ENCODE measurements at places on chromosomes 6 and 20.

GRCh38 chr6:1103945-1104623, 207.8 kb upstream of the FOXQ1 start:
- DNase-seq = no peak

GRCh38 chr6:52020945-52021570, 66.4 kb downstream of the PKHD1 start:
- DNase-seq = no peak

- no peak for DNase-seq
Observed at GRCh38 chr20:5400164-5400762, 83.5 kb upstream of the PROKR2 start.

DNA sequence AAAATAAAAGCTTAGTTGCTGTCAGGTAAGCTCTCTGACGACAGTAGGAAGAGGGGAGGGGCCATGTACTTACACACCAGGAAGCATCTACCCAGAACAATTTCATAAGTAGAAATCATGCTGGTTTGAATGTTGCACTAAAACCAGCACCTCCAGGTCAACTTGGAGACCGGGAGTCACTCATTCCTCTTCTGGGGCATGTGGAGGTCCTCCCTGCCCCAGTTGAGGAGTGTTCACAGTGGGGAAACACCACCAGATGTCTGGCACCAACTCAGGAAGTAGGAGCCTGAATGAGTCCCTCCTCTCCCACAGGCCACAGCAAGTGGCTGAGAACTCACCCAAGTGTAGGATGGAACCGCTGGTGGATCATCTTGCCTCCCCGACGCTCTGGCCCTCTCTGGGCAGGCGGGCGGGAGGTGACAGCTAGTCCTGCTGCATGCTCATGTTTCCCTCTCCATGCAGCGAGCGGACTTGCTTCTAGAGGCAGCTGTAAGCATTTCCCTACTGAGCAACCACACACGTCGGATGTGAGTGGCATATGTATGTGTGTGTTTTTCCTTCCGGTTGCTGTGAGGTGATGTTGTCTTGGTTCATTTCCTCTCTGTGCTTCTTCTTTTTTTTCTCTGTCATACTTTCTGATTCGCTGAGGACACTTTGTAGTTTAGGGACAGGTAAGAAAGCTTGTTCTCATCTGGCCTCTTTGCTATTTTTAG, 149.5 kb upstream of the NEDD9 start:
- DNase-seq = no peak

- no peak for DNase-seq
Observed at GRCh38 chr6:165925474-165926156, 242.0 kb downstream of the TBXT start.

GRCh38 chr6:157879034-157879872, 56.2 kb downstream of the SNX9 start:
- no peak for DNase-seq

- DNase-seq = no peak
Observed at GRCh38 chr20:63585616-63586565, 11.9 kb upstream of the HELZ2 start.

DNA sequence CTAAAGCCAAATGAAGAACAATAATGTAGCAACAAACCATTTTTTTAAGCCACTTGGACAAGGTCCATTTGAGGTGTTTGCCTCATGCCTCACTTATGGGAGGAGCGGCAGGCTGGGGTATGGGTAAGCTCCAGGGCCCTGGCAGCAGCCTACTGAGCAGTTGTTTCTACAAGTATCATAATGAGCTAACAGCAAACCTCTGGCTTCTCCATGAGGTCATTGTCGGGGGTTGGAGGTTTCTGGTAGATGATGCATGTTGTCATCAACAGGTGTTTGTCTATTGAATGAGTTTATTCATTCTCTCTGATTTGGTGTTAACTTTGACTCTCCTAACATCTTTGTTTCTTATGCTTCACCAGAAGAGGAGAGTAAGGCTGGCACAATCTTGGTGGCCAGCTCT, 150.7 kb downstream of the TBC1D7 start:
- no peak for DNase-seq

DNA sequence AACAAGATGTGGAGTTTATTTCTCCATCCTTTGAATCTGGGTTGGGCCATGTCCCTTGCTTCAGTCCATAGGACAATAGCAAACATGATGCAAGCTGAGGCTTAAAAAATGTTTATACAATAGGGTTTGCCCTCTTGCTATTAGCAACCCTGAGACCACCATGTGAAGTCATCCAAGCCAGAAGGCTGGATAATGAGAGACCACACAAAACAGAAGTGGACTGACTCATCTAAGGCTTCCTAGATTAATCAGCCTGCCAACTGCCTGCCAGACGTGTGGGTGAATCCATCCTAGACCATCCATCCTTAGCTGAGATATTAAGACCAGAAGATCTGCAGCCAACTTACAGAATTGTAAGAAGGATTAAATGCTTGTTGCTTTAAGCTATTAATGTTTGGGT, 38.1 kb upstream of the ISM1 start:
- DNase-seq = no peak

- no peak for DNase-seq
Observed at GRCh38 chr6:21965016-21965415, 331.8 kb downstream of the PRL start.

- DNase-seq = no peak
Observed at GRCh38 chr20:7248281-7249201, 481.1 kb downstream of the BMP2 start.

DNA sequence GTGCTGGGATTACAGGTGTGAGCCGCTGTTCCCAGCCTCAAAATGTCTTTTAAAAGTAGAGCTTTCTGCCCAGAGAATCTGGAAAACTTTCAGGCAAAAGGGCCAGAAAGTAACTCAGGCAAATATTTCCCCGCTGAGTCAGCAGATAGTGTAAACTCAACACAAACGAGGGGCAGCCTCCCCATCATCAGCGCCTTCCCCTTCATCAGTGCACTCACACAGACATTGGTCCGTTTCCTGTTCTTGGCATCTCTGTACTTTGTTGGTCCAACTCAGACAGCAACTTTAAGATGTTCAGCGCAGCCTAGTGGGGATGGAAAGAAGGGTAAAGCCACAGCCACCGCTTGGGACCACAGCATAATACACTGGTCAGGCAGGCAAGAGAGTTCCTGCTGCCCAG, 69.5 kb downstream of the CSE1L start:
- no peak for DNase-seq

DNA sequence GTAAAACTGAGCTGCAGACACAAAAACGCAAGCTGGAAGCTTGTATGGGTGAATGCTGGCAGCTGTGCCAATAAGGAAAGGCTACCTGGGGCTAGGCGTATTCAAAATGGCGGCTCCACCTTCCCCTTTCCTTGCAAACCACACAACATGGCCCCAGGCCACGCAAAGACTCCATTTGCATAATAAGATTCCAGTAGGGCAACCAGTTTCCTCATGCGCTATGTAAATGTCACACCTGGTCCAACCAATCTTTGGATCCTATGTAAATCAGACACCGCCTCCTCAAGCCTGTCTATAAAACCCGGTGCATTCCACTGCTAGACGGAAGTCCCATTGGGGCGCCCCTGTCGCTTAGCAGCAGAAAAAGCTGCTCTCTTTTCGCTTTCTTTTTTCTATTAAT, 505.9 kb upstream of the BTBD3 start:
- no peak for DNase-seq

GRCh38 chr20:50838322-50838625, 43.4 kb downstream of the BCAS4 start:
- no peak for DNase-seq

DNA sequence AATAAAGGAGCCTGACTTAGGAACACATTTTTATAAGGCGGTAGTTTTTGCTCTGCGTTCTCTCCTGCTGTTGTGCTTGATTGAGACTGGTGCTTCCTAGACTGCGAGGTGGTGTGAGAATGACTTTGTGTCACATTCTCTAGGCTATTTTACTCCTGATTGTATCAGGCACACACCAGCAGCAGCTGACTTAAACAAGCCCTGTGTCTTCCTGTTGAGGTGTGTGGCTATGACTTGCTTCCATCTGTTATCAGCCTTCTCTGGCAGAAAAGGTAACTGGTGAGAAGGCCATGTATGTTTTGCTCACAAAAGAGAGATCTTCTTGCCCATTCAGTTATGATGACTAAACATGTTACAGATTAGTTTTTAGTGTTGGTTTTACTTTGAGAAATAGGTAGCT, 43.4 kb downstream of the CLVS2 start:
- no peak for DNase-seq

DNA sequence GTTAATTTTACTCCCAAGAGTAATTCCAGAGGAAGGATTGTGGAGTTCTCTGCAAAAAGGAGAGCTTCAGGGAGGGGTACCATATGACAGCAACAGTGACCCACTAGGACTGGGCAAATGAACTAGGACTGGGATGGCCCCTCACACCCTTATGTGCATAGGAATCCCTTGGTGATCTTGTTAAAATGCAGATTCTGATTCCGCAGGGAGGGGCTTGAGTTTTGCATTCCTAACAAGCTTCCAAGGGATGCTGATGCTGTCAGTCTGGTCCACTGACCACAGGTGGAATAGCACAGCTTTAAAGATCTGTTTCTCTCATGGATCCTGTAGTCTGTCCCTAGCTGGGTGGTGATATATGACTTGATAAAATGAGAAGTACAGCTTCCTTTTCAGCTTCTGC, 6.3 kb upstream of the FOXA2 start:
- DNase-seq = no peak

DNA sequence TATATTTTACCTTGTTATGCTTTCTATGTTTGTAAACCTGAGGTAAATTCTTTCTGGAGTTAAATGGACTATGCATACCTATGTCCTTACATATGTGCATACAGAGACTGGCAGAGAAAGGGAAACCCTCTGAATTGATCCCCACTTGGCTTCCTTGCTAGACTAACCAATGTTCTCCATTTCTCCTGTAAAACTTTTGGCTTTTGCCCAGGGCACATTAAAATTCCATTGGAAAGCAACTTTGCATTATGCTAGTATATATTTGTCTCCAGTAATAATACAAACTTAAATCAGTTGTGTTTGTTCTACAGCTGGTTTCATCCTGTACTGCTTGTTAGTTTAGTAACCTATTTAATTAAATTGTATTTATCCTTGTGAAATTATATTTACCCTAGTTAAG, 646.0 kb upstream of the MARCKS start:
- DNase-seq = no peak

GRCh38 chr6:112620812-112621569, 273.9 kb downstream of the RFPL4B start:
- DNase-seq = no peak

- DNase-seq = no peak
Observed at GRCh38 chr20:18973529-18974173, 160.1 kb downstream of the SCP2D1 start.

- no peak for DNase-seq
Observed at GRCh38 chr20:63565021-63565698, 8.9 kb downstream of the HELZ2 start.

- no peak for DNase-seq
Observed at GRCh38 chr6:35181933-35182612, 31.7 kb upstream of the SCUBE3 start.

DNA sequence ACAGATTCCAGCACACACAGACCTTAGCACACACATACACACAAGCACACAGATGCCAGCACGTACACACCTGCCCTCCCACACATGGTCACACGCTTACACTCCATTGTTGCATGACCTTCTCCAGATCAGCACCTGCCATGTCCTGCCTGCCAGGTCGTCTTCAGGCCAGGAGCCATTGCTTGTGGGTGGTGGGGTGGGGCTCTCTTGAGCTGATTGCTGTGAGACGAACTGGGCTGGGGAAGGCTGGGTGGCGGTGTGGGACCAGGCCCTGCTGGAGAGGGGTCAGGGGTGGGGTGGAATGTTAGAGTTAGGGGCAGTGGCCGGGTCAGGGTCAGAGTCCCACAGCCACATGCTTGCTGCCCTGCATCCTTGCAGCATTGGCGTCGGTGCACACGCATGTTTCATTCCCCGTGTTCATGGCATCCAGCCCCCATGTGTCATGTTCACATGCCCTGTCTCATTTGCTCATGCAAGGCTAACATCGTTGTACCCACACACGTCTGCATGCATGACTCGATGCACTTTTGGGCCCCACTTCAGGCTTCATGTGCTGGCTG, 6.5 kb upstream of the NPBWR2 start:
- DNase-seq = no peak

DNA sequence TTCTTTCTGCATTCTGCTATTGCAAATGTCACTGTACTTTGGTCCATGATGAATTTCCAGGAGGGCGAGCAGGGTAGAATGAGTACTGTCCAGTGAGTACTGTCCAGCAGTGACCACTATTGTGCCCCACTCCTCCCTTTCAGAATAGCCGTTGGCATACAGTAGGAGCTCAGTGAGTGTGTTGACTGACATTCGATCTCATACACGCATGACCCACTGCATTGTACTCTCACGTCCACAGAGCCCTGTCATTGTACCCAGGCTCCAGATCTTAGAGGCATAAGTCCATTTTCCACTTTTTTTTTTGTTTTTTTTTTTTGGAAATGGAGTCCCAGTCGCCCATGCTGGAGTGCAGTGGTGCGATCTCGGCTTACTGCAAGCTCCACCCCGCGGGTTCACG, 8.2 kb downstream of the DYNLRB1 start:
- DNase-seq = no peak

DNA sequence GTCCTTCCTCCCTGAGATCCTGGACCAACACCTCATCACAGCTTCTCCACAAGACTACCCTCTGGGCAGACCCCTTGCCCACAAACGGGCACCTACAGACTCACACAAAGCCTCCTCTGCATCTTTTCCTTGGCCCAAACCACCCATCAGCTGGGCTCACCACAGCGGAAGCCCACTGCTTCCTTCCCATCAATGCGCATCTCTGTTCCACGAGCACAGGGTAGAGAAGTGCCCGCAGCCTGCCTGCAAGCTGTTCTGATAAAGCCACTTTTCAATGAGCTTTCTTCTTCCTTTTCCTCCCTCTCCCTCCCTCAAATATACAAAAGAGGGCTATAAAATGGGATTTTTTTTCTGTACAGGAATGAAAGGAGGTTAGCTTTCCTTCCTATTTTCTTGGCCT, 111.2 kb downstream of the NFATC2 start:
- DNase-seq = no peak

- DNase-seq = no peak
Observed at GRCh38 chr6:161355696-161356095, 81.8 kb upstream of the AGPAT4 start.

DNA sequence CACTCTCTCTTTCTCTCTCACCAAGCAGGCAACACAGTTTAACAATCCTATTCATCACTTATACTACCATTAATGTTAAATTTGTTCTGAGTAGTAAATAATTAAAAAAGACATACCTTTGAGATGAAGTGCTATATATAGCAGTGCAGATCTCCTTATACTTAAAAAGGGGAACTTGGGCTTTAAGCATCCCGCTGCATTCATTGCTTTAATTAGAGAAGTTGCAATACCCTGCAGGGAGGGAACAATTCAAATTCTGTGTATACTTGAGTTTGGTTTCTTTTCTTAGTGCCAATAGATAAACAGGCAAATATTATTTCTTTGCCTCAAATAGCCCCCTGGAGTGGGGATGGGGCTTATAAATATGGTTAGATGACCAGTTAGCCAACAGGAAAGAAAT, 10.8 kb upstream of the ZBTB24 start:
- no peak for DNase-seq

- no peak for DNase-seq
Observed at GRCh38 chr6:28597217-28597835, 71.6 kb downstream of the GPX5 start.

DNA sequence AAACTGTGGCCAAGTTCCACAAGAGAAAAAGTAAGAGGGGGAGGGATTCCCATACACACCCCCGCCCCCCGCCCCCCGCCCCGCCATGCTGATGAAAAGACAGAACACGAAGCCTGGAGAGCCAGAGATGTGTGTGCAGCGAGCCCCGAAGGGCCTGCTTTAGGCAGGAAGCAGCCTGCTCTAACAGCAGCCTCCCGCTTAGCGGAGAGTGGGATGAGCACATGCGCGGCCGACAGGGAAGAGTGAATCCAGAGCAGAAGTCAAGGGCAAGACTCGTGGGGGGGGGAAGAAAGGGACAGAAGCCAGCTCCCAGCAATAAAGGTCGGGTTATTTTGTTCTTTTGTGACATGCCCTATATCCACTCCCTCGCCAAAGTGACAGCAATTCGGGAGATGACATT, 67.2 kb upstream of the PTGIS start:
- no peak for DNase-seq
